ENCODE measurements at places on chromosomes 6 and 20. TPM values are rescaled to one million over a fixed set of nuclear protein-coding genes. Genes with fewer than 3 reads are reported as not detected.
A peak's percentile ranks its signal among the peaks of the same experiment; 100 is the strongest.

- no peak for DNase-seq
- no peak overlapping the region for H3K27ac ChIP-seq
- H3K4me3 ChIP-seq = no peak overlapping the region
- H3K4me1 ChIP-seq = peaks cover 23% of the 10 kb centered on the region
- peaks cover 7% of the 10 kb centered on the region for H3K36me3 ChIP-seq
These were observed 167.1 kb upstream of the SCGN start for GRCh38 chr6:25484900-25485299.

DNA sequence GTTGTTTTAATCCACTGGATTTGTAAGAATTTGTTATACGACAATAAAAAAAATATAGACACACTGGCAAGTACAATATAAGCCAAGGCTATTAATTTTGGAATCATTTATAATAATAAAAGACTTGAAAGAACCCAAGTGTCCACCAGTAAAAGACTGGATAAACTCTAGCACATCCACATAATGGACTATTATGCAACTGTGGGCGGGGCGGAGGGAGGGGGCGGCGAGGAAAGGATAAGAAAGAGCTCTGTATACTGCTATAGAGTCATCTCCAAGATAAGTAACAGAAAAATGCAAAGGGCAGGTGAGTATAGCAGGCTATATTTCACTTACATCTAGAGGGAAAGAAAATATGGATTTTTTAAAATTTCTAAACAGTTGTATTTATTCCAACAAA lies 123.3 kb downstream of the TBC1D32 start:
- H3K4me3 ChIP-seq = no peak overlapping the region
- DNase-seq = no peak
- peaks cover 16% of the 10 kb centered on the region for H3K36me3 ChIP-seq
- no peaks in the 10 kb centered on the region for H3K4me1 ChIP-seq
- H3K27ac ChIP-seq = no peak overlapping the region

- no peak for DNase-seq
- H3K27ac ChIP-seq = no peak overlapping the region
- H3K27me3 ChIP-seq = no peaks in the 10 kb centered on the region
- peaks cover 35% of the 10 kb centered on the region for H3K4me1 ChIP-seq
- H3K36me3 ChIP-seq = 0 out of 2 replicates have a peak, but pooled peaks cover 3% of the 10 kb centered on the region
- no peak overlapping the region for H3K4me3 ChIP-seq
These were observed 31.4 kb downstream of the RIN2 start for GRCh38 chr20:19789446-19789845.

GRCh38 chr6:157832250-157832967 lies 9.4 kb downstream of the SNX9 start:
- DNase-seq = no peak
- H3K4me1 ChIP-seq = peaks cover 81% of the 10 kb centered on the region
- H3K27ac ChIP-seq = peak overlapping the region; percentile 95
- H3K4me3 ChIP-seq = peak overlapping the region; percentile 51

DNA sequence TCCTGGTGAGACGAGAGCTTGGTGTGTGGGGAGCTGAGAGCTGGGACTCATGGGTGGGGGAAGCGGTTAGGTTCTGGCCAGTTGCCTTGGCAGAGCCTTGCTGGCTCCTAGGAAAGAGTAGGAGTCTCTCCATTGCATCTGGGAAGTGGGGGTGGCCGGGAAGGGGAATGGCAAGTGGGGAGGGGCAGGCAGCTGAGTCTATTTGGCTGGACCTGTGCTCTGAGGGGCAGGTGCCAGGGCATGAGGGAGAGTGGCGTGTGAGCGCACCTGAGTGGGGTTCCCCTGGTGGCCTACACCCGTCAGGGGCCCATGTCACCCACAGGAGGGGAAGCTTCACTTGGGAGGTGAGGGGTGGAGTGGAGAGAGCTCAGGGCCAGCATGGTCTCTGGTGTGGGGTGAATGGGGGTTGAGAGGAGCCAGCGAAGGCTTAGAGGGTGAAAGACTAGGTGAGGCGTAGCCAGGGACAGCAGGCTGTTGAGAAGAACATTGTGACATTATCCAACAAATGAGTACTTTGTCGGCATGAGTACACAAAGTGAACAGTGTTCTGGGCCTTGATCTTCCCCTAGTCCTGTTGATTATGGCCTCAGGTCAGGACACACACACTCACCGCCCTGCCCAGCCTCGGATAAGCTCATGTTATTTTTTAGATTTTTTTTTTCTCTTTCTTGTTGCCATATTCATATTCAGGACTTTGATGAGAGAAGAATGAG lies 59.8 kb downstream of the FAM120B start:
- no peak for DNase-seq
- no peak overlapping the region for H3K4me3 ChIP-seq
- H3K36me3 ChIP-seq = 0 out of 2 replicates have a peak, but pooled peaks cover 2% of the 10 kb centered on the region
- peaks cover 1% of the 10 kb centered on the region for H3K4me1 ChIP-seq
- peak overlapping the region; percentile 65 for H3K27ac ChIP-seq

DNA sequence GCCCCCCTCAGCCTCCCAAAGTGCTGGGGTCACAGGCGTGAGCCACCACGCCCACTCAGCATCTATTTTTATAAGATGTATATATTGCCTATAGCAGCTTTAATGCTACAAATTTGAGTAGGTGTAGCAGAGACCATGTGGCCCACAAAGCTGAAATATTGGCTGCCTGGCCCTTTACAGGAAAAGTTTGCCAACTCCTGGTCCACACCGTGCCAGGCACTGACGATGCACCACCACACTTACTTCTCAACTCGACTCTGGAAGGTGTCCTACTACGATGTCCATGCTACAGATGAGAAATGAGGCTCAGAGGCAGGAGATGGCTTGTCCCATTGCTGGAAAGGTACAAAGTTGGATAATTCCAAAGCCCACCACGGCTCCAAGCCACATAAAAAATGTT lies 17.2 kb upstream of the SRSF6 start:
- H3K27me3 ChIP-seq = peaks cover 6% of the 10 kb centered on the region
- no peak overlapping the region for H3K4me3 ChIP-seq
- peaks cover 5% of the 10 kb centered on the region for H3K4me1 ChIP-seq
- DNase-seq = no peak

GRCh38 chr6:53306819-53307347 lies 41.9 kb downstream of the ELOVL5 start:
- no peak overlapping the region for H3K27ac ChIP-seq
- H3K4me1 ChIP-seq = peaks cover 56% of the 10 kb centered on the region
- no peaks in the 10 kb centered on the region for H3K27me3 ChIP-seq
- H3K4me3 ChIP-seq = no peak overlapping the region
- H3K36me3 ChIP-seq = peaks cover 29% of the 10 kb centered on the region

- H3K36me3 ChIP-seq = peaks cover 23% of the 10 kb centered on the region
- no peak for DNase-seq
- H3K27me3 ChIP-seq = no peaks in the 10 kb centered on the region
These were observed 96.0 kb upstream of the SNX9 start for GRCh38 chr6:157726892-157727628.

- H3K36me3 ChIP-seq = peaks cover 7% of the 10 kb centered on the region
- H3K4me1 ChIP-seq = peaks cover 13% of the 10 kb centered on the region
- no peak for DNase-seq
These were observed 558.7 kb upstream of the MMS22L start for GRCh38 chr6:97841763-97842162.

- no peaks in the 10 kb centered on the region for H3K4me1 ChIP-seq
- H3K27me3 ChIP-seq = no peaks in the 10 kb centered on the region
- H3K36me3 ChIP-seq = no peaks in the 10 kb centered on the region
- no peak overlapping the region for H3K27ac ChIP-seq
- no peak overlapping the region for H3K4me3 ChIP-seq
- no peak for DNase-seq
These were observed 22.4 kb upstream of the SNX9 start for GRCh38 chr6:157800420-157801237.

GRCh38 chr6:16676978-16677377 lies 84.3 kb downstream of the ATXN1 start:
- DNase-seq = no peak
- H3K4me1 ChIP-seq = peaks cover 11% of the 10 kb centered on the region
- 0 out of 2 replicates have a peak overlapping the region, but pooled peaks have one; percentile 24 for H3K27ac ChIP-seq
- H3K36me3 ChIP-seq = no peaks in the 10 kb centered on the region
- H3K27me3 ChIP-seq = no peaks in the 10 kb centered on the region

DNA sequence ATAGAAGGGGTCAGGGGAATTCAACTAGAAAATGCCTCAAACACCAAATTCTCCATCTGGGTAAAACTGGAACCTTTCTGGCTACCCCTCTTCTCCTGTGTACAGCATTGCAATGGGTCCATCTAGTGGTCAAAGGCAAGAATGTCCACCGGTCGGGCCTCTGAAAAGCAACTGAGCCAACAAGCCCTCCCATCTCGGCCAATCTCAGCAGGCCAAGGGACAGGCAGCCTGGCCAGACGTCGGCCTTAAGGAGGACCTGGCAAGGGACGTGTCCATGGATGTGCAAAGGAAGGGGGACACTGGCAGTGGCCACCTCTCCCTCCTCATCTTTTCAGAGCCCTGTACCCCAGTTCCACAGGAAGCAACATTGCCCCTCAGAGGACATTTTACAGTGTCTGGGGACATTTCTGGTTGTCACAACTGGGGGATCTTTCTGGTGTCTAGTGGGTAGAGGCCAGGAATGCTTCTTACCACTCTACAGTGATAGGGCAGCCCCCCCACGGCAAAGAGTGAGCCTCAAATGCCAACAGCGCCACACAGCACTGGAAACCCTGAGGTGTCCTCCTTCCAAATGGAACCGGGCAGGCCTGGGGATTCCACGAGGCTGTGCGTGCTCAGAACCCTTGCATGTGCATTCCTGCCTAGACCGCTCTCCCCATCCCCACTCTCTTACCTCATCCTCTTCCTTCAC lies 99.8 kb upstream of the FOXA2 start:
- peaks cover 29% of the 10 kb centered on the region for H3K4me1 ChIP-seq
- peaks cover 24% of the 10 kb centered on the region for H3K27me3 ChIP-seq
- no peak overlapping the region for H3K27ac ChIP-seq
- H3K4me3 ChIP-seq = no peak overlapping the region

GRCh38 chr6:82589509-82590206 lies 226.0 kb downstream of the TPBG start:
- H3K27me3 ChIP-seq = no peaks in the 10 kb centered on the region
- peaks cover 14% of the 10 kb centered on the region for H3K4me1 ChIP-seq
- H3K27ac ChIP-seq = no peak overlapping the region
- peak; percentile 23 for DNase-seq
- H3K4me3 ChIP-seq = no peak overlapping the region

DNA sequence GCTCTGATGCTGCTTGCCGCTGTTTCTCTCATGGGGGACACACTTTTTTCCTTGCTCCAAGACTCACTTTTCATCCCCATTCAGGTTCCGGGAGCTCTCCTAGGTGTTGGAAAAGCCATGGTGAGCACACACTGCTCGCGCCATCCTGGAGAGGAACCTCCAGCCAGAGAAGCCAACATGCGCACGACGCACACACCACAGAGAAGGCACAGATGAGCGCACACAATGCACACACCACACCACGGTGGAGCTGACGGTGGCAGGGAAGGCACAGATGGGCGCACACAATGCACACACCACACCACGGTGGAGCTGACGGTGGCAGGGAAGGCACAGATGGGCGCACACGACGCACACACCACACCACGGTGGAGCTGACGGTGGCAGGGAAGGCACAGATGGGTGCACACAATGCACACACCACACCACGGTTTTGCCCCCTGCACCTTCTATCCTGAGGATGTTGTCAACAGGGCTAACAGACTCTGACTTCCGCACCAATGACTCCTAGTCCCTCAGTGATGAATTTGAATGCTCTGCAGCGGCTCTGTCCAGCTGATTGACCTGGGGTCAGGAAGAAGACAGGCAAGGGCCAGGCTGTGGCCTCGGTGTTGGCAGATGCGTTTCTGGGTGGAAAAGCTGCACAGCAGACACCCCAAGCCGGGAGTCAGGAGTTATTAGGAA lies 154.7 kb downstream of the ERMARD start:
- no peak overlapping the region for H3K27ac ChIP-seq
- H3K27me3 ChIP-seq = no peaks in the 10 kb centered on the region
- H3K36me3 ChIP-seq = peaks cover 3% of the 10 kb centered on the region
- peaks cover 3% of the 10 kb centered on the region for H3K4me1 ChIP-seq
- no peak overlapping the region for H3K4me3 ChIP-seq
- DNase-seq = no peak

GRCh38 chr20:4947817-4948559 lies 53.3 kb downstream of the SLC23A2 start:
- H3K4me3 ChIP-seq = no peak overlapping the region
- no peaks in the 10 kb centered on the region for H3K27me3 ChIP-seq
- H3K27ac ChIP-seq = peak overlapping the region; percentile 13
- H3K4me1 ChIP-seq = peaks cover 36% of the 10 kb centered on the region
- peaks cover 5% of the 10 kb centered on the region for H3K36me3 ChIP-seq

IYD gene
- total RNA-seq = not detected

RUNX2 gene
- 0.28 TPM for total RNA-seq

COL19A1 gene
- not detected for total RNA-seq

MED23 gene
- total RNA-seq = 19.0 TPM

BMP2 gene
- total RNA-seq = 1.2 TPM

Measured in WTC11 (cell line).